ENCODE measurements at places on chromosomes 4 and X.

- no peak for DNase-seq
Observed at GRCh38 chr4:136935305-136935704, 597.0 kb downstream of the PCDH18 start.

GRCh38 chrX:129640737-129641136, 14.0 kb downstream of the APLN start:
- no peak for DNase-seq

- no peak for DNase-seq
Observed at GRCh38 chr4:161650812-161651211, 513.0 kb downstream of the FSTL5 start.

GRCh38 chr4:26141911-26142638, 178.7 kb upstream of the RBPJ start:
- no peak for DNase-seq

DNA sequence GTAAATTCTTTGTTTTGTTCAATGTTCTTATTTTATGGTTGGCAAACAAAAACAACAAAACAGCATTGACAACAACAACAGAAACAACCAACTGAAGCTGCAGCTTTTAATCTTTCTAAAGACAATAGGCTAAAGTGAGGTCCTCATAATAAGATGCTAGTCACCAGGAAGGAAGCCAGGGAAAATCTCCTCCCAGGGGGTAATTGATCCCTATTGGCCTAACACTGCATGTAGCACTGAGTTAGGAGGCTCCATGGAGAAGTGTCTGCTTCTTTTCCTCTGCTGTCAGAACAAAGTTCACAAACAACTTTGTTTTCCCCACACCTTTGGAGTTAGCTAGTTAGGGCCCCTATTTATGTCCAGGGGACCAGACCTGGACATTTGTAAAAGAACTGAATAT, 4.7 kb upstream of the LRAT start:
- no peak for DNase-seq

DNA sequence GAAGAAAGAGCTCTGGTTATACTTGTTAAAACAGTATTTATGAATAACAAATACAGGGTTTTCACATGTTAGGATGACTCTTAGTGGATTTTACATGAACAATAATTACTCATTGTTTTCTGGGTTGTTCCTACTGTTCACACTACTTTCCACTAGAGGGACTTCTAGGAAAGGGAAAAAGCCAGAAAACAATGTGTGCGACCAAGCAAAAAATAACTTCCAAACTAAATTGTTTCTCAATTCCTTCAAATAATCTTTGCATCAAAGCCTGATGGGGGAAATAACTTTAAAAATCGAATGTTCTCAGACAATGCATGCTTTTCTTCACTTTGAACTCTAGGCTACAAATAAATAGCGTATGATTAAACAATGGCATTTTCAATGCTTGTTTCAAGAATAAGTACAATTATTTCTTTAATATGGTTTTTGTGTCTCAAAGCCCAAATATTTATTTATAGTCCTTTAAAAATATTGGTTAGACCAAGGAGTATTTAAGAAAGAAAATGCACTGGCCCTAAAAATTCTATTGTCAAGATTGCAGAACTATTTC, 72.1 kb upstream of the ETNPPL start:
- DNase-seq, result no peak

- no peak for DNase-seq
Observed at GRCh38 chr4:159607809-159608208, 504.9 kb downstream of the RAPGEF2 start.

- DNase-seq, result no peak
Observed at GRCh38 chr4:83112231-83112630, 2.3 kb downstream of the PLAC8 start.

DNA sequence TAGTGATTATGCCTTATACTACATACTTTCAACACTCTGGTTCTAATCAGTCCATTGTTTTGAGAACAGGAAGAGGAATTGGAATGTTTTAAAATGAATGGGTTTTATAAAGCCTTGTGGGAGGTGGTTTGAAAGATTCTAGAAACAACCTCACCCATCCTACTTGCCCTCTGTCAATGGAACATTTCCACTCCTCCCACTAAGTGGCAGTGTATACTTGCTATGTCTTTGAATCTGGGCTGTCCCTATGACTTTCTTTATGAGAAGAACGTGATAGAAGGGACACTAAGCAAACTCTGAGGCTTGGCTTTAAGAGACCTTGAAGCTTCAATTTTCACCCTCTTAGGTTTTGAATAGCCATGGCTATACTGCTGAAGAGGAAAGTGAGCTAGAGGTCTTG, 611.2 kb downstream of the PPP4R3C start:
- DNase-seq, result no peak

- DNase-seq, result peak; percentile 12
Observed at GRCh38 chr4:112167794-112168193, 22.5 kb downstream of the FAM241A start.

DNA sequence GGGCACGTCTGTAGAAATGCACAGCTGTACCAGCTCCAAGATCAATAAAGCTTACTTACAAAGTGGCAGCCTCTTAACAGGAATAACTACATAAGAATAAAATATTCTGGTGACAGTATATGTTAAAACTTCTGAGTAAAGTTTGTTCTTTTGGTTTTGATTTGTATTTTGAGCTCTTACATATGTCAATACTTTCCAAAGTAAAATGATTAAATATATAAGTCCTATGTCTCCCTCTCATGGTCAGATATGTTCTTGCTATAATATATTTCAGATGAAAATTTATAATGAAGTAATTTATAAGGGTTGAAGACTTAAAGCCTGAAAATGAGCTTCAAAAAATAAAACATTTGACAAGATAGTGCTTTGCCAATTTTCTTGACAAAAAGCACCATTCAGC, 254.4 kb downstream of the NPFFR2 start:
- DNase-seq, result no peak

DNA sequence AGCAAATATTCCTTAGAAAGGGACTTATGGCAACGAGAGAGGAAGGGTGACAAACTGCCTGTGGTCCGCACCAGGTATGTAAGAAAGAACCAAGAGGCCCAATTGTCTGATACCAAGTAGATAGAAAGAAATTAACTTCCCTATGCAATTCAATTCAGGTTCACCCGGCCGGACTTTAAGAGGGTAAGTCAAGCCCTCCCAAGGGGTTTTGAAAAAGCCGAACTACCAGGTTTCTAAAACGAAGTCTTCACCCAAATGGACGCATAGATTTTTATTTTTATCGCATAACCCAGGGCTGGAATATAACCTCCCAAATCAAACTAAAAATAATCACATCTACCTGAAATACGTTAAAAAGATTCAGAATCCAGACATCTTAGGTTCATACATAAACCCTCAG, 1.6 kb upstream of the MAB21L2 start:
- DNase-seq, result no peak

DNA sequence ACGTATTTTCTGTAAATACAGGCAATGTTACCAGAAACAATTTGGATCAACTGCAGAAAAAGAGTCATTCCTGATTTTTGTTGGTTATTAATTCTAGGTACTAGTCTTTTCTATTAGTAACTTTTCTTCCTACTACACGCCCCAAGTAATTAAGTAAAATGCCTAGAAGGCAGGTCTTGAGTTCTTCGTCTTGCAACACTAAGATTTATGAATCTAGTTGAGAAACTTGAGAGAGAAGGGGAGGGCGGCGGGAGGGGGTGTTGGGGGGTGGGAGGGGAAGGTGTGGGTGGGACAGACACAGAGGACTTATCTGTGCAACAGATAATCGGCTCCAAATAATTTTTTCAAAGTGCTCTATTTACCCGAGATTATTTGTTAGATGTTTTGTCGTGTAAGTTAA, 3.0 kb downstream of the RAP2C start:
- no peak for DNase-seq

- DNase-seq, result no peak
Observed at GRCh38 chr4:83272900-83273299, 11.7 kb downstream of the COQ2 start.

GRCh38 chr4:88008122-88008742, 797 bp downstream of the PKD2 start:
- DNase-seq, result no peak

DNA sequence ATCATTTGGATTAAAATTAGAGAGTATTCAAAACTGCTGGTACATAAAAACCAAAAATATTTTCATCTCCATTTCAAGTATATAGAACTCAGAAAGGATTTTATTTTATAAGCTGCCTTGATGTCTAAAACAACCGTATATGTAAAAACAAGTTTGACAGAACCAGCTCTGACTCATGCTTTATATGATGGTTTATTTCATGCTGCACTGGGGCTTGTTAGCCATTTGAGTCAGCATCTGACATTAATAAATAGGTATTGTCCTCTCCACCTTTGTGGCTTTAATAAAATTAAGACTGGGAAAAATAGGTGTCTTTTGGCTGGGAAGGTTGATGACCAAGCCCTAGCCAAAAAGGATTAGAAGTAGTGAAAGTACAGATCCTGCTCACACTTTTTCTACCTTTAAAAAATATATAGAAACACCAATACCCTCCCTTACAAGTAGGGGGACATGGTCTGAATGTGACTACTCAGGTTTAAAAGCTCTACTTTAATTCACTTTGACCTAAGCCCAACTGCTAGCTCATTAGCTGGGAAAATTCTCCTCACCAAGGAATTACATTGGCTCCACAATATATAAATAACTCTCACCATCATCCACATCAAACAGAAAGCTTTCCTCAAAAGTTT, 228.1 kb downstream of the ADAMTS3 start:
- no peak for DNase-seq

- DNase-seq, result peak; percentile 73
Observed at GRCh38 chr4:183471946-183472708, 27.7 kb downstream of the CDKN2AIP start.

DNA sequence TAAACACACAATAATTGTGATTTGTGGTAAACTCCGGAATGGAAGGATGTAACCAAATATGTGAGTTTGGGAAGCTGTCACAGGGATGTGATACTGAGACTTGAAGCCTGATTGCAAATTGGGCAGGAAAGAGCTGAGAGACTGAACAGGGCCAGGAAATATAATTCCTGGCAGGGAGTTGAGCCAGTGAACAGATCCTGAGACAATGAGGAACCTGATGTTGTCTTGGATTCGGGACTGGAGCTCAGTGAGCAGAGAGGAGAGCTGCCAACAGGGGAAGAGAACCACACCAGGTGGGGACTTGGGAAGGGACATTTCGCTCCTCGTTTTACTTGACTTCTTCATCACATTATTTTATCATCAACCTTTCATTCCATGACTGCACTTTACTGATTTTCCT, 386.0 kb downstream of the TLL1 start:
- DNase-seq, result no peak

GRCh38 chr4:13455411-13455810, 28.7 kb downstream of the RAB28 start:
- no peak for DNase-seq

DNA sequence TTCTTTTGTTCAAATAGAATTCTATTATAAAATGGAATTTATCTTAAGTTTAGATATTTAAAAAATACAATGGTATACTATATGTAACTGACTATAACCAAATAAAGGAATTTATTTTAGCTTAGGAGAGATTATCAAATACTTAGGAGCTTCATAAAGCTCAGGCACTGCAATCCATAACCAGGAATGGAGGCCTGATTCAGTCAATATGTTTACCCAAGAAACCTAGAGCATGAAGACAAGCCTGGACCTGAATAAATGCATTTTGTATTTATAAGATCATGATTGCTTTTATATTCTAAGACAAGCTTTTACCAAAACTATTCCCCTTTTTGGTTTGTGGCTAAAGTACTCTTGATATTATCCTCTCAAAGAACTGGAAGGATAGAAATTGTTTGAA, 742.6 kb downstream of the FAT4 start:
- DNase-seq, result no peak

DNA sequence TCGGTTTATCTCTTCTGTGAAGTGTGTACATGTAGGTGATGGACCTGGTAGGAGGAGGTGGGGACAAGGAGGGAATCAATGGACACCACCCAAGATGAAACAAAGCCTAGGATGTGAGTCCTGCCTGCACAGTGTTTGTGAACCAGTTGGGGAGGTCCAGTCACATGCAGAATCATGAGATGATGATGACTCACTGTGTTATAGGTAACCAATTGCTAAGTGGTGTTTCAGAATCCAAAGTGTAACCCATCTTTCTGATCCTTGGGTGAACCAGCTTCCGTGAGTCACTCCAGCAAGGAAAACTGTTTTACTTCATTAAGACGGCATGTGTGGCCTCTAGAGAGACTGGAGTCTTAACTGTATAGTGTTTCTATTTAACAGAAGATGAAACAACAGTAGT, 57.9 kb upstream of the HPF1 start:
- DNase-seq, result no peak

DNA sequence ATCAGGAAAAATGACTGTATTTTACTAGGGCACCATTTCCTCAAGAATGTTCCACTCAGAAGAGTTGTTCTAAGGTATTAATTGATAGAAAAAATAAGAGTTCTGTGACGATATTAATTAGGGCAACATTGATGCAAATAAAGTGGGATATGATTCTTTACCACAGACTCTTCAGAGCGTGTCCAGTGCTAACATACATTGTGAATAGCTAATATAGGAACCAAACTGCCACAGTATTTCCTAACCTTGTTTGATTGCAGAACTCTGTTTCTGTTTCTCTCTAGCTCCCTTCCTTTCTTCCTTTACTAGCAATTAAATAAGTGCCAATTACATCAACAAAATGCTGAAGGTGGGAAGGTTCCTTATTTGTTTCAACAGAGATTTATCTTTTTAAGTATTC, 154.1 kb upstream of the CPEB2 start:
- DNase-seq, result no peak

DNA sequence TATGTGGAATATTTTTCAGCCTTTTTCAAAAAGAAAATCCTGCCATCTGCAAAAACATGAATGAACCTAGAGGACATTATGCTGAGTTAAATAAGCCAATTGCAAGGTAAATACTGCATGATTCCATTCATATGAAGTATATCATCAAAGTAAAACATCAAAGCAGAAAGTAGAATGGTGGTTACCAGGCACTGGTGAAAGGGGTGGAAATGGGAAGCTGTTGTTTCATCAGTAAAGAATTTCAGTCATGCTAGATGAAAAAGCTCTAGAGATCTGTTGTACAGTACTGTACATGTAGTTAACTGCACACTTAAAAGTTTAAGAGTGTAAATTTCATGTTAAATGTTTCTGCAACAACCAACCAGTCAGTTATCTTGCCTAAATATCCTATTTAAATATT, 196.8 kb upstream of the ADGRL3 start:
- DNase-seq, result no peak

GRCh38 chrX:22220941-22221340, 51.8 kb upstream of the CBLL2 start:
- no peak for DNase-seq

DNA sequence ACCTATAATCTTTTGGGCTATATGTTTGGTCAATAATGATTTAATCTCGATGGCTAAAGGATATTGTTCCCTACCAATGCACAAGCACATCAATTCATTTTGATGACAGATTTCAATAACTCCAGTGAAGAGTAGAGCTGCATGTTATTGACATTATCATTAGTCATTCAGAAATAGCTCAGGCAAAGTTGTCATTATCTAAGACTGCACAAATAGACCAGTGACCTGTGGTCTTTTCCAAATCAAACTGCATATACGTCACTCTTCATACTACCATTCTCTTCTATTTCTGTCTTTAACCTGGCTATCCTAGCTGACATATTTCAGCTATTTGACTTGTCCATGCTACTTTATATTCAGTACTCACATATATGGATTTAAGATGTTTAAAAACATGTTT, 1050.8 kb downstream of the C4orf33 start:
- DNase-seq, result no peak

- no peak for DNase-seq
Observed at GRCh38 chrX:57647020-57647419, 33.0 kb downstream of the NLRP2B start.
